ENCODE measurements at places on chromosomes 6 and 20.

DNA sequence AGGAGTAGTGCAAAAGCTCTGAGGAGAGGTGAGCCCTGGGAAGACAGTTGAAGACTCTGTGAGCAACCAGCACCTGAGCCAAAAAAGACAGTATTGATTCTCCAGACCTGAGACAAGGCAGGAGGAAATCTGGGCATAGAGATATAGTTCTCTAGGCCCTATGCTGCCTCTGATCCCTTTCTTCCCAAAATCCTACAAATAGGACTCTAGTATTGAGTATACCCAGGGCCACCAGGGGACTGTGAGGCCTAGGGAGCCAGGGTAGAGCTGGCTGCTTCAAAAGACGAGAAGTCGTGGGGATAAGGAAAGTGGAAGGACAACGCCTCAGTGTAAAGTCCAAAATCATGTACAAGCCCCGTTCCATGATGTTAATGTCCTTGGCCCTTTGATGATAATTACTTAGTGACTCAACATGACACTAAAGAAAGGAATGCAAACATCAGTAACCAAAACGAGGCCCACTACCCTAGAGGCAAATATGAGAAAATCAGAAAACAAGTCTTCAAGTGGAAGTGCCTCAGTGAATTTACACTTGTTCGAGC is 197.3 kb upstream of the PROKR2 start:
- peak; percentile 81 for DNase-seq

DNA sequence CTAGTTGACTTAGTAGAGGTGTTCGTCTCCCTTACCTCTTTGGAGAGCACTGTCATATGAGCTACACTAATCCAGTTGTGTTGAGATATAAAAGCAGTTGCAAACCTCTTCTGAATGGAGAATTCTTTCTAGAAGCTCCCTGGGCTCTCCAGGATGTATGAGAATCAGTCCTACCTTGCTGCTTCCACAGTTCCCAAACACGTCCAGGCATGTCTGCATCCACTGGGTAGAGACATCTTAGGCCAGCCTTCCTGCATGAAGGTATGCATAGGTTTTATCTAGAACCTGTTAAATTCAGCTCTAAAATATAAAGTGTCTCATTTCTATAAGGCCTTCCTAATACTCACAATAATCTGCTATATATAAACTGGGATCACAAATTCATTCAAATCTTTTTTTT is 297.7 kb downstream of the CDC5L start:
- DNase-seq, result no peak

GRCh38 chr20:25390538-25391528 is at the start of gene ABHD12:
Gene ABHD12 (minus strand): TSS chr20:25390835. CDS start chr20:25390703, 132 bp downstream.
- peak; percentile 89 for DNase-seq

GRCh38 chr6:35343835-35344550 is 1.6 kb downstream of the PPARD start:
- no peak for DNase-seq

- no peak for DNase-seq
Observed at GRCh38 chr6:113458368-113459010, 398.7 kb upstream of the MARCKS start.

- DNase-seq, result no peak
Observed at GRCh38 chr6:139490482-139490881, 116.0 kb upstream of the CITED2 start.

DNA sequence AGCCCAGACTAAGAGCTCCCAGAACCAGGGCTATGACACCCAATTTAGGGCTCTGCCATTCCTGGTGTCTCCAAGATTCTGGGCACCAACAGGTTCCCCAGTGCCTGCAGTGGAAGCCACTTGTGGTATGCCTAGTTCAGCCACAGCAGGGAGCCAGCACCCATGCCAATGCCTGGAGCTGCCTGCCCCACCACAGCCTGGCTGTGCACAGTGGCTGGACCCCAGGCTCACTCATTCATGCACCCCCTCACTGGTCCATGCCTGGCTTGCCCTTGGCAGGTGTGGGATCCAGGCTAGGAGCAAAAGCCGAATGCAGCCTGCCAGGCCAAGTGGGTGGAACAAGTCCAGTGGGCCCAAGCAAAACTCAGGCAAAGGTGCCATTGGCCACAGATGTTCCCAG is 91.9 kb downstream of the MKKS start:
- no peak for DNase-seq

- DNase-seq, result no peak
Observed at GRCh38 chr20:45834797-45835161, 1.2 kb downstream of the SNX21 start.

DNA sequence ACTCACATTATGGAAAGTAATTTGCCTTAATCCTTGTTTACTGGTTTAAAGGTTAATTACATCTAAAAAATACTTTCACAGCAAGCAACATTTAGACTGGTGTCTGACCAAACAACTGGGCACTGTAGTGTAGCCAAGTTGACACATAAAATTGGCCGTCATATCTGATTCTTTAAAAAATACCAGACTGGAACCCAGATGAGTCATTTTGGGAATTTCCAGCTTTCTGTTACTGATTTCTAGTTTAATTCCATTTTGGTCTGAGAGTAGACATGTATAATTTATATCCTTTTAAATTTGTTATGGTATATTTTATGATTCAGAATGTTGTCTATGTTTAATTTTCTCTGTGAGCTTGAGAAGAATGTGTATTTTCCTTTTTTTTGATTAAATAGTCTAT is 44.1 kb downstream of the SCP2D1 start:
- no peak for DNase-seq

DNA sequence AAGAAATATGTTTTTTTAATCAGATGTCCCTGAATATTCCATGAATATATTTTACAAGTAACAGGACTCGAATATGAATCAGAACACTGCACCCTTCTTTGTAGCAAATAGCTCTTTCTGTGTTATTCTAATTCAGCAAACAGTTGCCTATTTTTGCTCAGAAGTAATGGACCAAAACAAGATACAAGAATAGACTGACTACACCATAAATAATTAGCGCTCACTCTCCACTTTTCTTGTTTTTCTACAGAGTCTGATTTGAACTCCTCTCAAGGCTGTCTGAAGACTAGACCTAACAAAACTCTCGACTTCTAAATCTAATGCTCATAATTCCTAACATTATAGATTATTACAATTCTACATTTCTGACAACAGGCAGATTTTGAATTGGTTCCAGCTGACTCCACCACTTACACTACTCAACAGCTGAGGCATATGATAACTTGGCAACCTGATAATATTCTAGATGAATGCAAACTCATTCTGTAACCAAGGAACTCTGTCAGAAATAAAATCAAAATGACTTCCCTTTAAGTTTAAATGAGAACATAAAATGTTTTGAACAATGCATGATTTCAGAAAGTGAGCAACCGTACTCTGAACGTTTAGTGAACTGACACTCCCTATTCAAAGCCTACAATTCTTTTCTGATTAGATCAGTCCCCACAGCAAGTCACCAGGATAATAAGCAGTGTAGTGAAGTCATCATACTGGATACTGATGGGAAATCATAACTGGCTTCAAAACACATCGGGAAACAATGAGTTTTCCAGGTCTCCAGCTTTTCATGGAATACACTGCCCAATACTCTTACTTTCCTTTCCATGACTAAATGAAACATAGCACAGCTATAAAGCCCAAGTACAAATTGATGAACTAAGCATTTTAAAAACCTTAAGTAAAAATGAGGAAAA is 114.2 kb upstream of the BEND6 start:
- DNase-seq, result no peak

DNA sequence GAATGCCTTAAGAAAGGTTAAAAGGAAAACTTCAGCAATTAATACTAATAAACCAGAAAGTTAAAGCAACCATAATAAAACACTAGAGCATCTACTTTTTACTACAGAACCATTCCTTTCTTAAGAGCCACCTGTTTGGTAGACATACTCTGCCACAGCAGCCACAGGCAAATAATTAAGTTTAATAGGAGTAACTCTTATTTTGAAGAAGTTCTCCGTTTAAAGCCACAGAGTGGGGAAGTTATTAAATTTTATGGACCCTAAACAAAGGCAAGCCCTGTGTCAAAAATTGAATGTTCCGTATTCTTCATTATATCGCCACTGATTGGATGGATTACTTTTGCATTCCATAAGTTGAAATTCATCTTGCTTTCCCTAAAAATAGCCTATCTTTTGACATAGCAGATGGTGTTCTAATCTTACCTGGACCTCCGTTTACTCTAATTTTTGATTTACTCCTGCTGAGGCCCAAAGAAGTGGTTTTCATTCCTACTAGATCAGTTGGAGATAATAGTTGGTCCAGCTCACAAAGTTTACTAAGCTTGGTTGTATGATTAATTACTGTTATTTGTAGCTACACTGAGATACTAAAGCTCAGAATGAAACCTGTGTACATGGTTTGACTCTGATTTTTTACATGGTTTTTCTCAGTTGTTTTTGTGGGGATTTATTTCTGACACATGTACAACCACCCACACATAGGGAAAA is 140.4 kb upstream of the SUPT3H start:
- DNase-seq, result no peak

- peak; percentile 77 for DNase-seq
Observed at GRCh38 chr20:36754656-36755222, 8.8 kb upstream of the NDRG3 start.

DNA sequence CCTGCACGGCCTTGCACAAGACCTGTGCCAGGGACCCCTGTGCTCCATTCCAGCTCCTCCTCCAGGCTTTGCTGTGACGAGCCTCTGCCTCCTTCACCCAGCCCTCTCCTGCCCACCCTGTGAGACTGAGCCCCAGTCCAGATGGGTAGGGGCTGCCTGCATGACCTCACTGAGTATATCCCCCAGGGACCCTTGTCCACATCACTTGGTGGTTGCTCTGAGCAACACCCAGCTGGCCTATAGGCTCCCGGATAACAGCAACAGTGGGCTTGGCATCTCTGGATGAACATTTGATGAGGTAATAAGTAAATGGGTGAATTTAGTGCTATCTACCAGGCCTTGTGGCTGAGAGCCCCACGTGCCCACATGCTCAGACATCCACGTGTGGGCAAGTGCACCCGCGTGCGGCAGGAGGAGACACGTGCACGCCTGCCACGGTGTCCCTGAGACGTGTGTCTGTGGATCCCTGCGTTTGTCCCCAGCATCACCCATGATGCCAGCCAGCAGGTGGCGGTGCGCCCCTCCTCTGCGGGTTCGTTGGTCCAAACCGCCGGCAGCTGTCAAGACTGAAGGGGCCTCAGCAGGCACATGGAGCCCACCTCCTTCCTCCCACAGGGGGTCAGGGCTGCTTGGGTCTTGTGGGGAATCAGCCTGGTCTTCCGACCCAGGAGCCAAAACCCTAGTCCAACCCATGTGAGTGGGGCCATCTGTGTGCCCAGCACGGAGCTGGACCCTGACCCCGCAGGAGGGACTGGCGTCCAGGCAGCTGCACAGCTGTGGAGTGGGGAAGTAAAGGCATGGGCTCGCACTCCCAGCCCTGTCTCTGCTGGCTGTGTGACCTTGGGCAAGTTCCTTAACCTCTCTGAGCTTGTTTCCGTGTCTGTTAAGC is 45.9 kb downstream of the FGD2 start:
- DNase-seq, result peak; percentile 82

GRCh38 chr20:22985239-22985778 is 49.8 kb upstream of the SSTR4 start:
- no peak for DNase-seq

GRCh38 chr6:113486199-113486598 is 370.9 kb upstream of the MARCKS start:
- no peak for DNase-seq

- DNase-seq, result no peak
Observed at GRCh38 chr20:8457978-8458377, 325.9 kb downstream of the PLCB1 start.

DNA sequence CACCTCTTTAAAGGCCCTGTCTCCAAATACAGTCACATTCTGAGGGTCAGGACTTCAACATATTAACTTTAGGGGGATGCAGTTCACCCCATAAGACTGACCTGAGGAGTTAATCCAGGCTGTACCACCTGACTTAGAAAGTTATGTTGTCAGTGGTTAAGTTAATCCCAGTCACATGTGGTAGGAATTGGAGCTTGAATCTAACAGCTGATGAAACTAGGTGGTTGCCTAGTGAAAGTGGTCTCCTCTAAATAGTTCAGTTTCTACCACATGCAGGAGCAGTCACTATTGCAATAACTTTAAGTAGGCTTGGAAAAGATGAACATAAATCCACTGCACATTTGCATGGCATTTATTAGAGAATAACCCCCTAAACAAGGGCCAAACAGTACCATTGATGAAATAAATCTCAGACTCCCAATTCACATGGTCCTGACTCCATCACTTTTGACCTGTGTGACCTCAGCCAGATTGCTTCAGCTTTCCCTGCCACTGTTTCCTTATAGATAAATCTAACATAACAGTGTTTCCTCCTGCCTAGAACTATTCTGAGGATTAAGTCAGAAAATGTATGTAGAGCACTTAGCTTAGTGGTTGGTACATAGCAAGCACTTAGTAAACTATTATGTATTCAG is 20.1 kb downstream of the SAMD5 start:
- DNase-seq, result no peak

DNA sequence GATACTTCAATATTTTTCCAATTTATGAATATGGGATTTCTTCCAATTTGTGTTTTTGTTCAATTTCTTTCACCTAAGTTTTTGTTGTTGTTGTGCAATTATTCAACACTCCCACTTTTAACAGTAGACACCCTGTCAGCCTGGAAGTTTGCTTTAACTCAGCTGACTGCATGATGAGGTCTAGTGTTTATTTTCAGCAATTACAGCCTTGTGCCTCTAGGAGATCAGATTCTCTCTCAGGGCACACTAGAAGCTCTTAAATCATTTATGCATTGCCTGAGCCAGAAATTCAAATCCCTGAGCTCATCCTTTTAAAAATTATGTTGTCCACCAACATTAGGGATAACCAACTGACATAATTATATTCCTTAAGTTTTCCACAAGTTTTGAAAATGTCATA is 85.7 kb downstream of the MRAP2 start:
- DNase-seq, result no peak

GRCh38 chr6:127924440-127924839 is 23.6 kb upstream of the THEMIS start:
- no peak for DNase-seq

DNA sequence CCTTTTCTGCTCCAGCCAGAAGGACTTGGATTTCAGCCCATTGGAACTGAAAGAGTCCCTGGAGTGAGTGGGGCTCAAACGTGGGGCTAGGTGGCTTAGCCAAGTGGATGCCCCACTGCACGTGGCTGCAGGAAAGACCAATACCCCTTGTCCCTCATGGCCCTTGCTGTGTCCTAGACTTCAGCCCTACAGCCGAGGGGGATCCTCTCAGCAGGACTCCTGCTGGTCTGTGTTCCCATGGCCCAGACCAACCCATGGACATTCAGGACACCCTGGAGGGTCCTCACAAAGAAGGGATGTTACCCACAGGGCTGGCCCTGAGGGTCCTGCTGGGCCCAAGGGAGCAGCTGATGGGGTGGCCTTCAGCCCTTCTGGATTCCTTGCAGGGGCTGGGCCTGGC is 30.0 kb upstream of the PHACTR3 start:
- no peak for DNase-seq

GRCh38 chr6:62530985-62531384 is 245.0 kb upstream of the KHDRBS2 start:
- DNase-seq, result no peak

- no peak for DNase-seq
Observed at GRCh38 chr20:62739581-62740285, 31.1 kb downstream of the NTSR1 start.

DNA sequence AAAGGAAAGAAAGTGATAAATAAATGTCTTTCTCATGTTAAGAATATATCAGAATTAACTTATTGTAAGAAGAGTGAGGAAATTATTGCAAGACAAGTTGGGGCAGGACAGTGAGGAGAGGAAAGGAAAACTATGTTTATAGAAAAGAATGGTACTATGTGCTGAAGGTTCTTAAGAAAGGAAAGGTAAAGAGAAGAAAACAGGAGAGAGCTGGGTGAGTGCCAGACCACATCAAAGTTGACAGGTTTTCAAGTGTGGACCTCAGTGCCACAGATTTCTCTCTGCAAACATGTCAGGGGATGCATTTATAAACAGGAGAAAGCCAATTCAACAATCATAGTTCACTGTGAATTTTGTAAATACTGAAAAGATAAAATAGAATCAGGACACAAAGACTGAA is 439.2 kb downstream of the PKHD1 start:
- no peak for DNase-seq
